ENCODE measurements at places on chromosomes 12 and 14.

DNA sequence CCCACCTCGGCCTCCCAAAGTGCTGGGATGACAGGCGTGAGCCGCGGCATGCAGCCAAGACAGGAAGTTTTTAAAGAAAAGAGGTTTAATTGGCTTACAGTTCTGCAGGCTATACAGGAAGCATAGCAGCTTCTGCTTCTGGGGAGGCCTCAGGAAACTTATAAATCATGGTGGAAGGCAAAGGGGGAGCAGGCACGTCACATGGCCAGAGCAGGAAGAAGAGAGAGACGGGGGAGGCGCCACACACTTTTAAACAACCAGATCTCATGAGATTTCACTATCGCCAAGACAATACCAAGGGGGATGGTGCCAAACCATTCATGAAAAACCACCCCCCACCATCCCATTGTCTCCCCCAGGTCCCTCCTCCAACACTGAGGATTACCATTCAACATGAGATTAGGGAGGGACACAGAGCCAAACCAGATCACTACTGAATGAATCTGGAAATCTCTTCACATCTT, 14.1 kb downstream of the CCDC63 start:
- no peak for DNase-seq

- no peak for DNase-seq
Measured at GRCh38 chr12:4723226-4723625, 3.0 kb downstream of the GALNT8 start.

DNA sequence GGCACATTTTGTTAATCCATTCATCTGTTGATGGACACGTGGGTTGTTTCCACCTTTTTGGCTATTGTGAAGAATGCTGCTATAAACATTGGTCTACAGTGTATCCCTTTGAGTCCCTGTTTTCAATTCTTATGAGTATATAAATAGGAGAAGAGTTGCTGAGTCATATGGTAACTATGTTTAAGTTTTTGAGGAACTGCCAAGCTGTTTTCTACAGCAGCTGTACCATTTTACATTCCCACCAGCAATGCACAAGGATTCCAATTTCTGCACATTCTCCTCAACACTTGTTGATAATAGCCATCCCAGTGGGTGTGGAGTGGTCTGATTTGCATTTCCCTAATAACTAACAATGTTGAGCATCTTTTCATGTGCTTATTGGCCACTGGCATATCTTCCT, 6.9 kb upstream of the SVOP start:
- peak; percentile 56 for DNase-seq

- no peak for DNase-seq
Measured at GRCh38 chr14:81245771-81246170, 25.0 kb upstream of the GTF2A1 start.

DNA sequence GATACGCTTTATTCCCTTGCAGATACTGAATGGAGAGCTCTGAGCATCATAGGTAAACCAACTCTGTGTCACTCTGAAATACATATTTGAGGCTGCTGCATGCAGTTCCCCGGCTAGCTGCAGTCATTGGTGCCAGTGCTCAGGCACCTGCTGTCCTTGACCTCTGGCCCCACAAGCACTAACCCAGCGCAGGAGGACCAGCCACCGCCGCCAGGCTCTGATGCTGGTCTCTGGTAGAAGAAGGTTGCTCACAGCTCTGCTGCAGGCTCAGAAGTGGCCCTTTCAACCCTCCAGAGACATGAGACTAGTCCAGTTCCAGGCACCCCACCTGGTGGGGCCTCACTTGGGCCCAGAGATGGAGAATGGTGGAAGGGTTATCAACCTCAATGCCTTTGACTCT, 34.5 kb upstream of the PTPRB start:
- no peak for DNase-seq

- peak; percentile 93 for DNase-seq
Measured at GRCh38 chr12:76470028-76470939, 89.3 kb downstream of the OSBPL8 start.

DNA sequence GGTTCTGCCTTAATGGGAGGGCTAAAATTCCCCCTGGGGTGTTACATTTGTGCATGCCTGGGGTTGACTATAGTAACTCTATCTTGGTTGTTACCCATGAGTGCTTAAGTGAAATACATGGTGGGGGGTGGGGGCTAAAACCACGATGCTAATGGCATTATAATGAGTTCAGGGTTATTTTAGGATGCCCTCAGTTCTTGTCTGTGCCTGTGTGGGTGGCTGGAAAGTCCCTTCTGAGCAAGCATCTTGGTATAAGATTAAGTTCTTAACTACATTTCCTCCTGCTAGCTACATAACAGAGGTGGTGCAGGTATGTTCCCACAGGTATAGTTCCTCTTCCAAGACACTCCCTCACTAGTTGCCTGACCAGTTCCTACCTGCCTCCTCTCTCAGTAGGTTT, 822.3 kb downstream of the LRFN5 start:
- no peak for DNase-seq

- DNase-seq, result no peak
Measured at GRCh38 chr14:89033756-89034155, 209.3 kb downstream of the TTC8 start.

- DNase-seq, result no peak
Measured at GRCh38 chr12:114347861-114348260, 58.1 kb downstream of the TBX5 start.

GRCh38 chr14:30848449-30849240, 25.7 kb upstream of the COCH start:
- DNase-seq, result no peak

DNA sequence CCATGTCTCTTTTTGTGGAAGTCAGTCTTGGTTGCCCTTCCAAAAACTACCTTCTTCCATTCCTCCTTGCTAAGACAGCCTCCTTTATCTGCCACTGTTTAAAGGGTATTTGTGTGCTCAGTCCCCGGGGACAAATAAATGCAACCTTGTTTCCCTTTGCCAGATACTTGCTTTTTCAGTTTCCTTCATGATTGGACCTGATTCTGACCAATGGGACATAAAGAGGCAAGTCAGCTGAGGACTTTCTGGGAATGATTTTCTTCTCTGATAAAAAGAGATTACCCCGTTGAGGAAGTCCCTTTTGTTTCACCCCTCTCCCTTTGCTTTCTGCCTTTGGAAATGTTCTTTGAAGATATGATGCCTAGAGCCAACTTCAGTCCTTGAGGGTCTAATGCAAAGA, 7.4 kb upstream of the TUBA1B start:
- no peak for DNase-seq

GRCh38 chr12:120438495-120439198, 734 bp downstream of the COX6A1 start:
- no peak for DNase-seq

GRCh38 chr12:62683776-62684569, 217.3 kb downstream of the MON2 start:
- DNase-seq, result peak; percentile 97

DNA sequence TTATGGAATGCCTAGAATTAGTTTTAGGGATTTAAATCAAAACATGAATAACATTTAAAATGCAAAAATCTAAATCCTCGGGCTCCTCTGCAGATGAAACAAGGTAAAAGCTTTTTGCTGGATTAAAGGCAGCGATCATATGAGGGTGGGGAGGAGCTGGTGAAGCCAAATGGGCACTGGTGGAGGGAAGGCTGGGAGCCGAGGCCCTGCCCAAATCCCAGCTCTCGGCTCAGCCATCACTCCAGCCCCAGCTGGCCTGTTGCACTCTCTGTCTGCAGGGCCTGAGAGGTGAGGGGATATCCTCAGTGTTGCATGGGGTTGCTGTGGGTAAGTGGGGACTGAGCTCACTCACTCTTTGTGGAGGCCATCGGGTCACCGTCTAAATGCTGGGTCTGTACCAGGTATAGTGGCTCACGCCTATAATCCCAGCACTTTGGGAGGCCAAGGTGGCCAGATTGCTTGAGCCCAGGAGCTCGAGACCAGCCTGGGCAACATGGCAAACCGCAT, 28.6 kb downstream of the CALM1 start:
- DNase-seq, result no peak

GRCh38 chr14:66610154-66610563, 102.2 kb downstream of the GPHN start:
- DNase-seq, result no peak

- no peak for DNase-seq
Measured at GRCh38 chr14:52220924-52221811, 46.3 kb upstream of the PTGDR start.

GRCh38 chr12:117921929-117922777, 46.6 kb downstream of the KSR2 start:
- DNase-seq, result no peak

- DNase-seq, result peak; percentile 89
Measured at GRCh38 chr14:65791191-65791981, 378.9 kb downstream of the FUT8 start.

DNA sequence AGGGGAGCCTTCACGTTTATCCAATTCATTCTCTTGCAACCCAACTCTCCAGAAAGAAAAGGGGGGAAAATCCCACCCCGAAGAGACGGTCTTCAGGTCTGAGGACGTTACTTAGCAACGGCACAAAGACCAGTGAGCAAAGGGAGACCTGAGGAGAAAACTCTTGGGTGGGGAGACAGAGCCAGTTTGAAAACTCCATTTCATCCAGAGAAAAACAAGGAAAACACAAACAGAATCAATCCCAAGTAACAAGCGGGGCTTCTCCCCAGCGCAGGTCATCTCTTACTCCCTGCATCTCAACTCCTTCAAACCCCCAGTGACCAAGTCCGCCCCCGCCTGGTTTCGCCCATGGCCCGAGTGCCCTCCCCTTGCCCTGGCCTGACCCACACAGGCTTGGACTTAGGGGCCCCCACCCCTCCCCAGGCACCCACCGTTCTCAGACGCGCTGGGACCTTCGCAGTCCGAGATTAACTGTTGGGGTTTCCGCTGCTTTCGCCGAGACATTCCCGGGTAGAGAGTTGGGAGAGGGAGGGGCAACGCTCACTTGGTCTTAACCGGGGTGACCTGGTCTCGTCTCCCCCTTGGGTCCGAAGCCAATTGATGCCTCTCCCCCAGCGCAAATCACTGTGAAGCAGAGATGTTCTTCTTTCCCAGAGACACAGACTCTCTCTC, 10.4 kb upstream of the SALL2 start:
- no peak for DNase-seq

DNA sequence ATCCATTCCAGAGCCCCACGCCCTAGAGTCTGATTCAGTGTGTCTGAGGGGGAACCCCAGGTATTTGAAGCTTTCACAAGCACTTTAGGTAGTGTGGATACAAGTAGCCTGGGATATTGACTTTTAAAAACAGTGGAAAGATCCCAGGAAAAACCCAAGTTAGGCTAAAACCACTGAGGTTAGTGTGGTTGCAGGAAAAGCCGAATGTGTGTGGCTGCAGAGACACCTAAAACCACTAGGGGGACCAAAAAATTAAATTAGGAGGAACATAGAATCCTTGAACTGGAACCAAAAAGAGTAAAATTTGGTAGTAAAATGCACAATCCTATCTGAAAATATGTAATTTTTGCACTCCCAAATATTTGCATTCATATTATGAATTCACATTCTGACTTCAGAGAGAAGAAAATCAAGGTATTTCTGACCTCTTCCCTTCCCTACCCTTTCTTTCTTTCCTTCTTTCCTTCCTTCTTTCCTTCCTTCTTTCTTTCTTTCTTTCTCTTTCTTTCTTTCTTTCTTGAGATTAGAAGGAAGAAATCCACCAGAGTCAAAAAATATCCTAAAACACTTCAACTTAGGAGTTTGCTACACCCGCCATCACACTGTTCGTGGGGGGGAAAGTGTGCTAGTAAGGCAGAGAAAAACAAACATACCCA, 37.8 kb downstream of the SLCO1A2 start:
- DNase-seq, result peak; percentile 1

DNA sequence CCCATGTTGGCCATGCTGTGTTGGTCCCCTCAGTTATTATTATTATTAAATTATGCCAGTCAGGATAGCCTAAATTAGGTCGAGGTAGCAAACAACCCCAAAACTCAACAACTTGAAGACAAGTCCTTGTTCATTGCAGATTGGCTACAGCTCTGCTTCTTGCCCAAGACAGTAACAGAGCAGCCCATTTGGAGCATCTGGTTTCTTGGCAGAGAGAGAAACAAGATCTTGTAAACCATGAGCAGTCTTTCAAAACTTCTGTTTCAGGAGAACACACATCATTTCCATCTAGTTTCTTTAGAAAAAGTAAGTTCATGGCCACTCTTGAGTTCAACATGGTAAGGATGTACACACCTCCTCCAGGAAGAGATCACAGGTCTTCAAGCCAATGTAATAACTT, 52.3 kb downstream of the E2F7 start:
- DNase-seq, result no peak

DNA sequence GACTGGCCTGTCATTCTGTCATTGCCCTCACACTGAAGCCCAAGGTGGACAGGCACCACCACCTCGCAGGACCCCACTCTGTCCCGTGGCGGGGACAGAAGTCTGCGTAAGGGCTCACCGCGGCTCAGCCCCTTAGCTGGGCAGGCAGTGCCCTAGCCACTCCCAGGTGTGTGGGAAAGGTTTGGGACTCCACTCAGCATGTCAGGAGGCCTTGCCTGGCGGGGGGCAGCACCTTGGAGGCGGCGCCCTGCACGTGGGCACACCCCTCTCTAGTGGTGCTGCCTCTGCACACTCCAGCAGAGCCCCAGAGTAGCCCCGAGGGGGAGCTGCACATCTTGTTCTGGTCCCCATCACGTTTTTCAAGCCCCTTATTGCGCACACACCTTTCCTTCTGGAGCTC, 35.6 kb downstream of the FIGNL2 start:
- no peak for DNase-seq

- DNase-seq, result no peak
Measured at GRCh38 chr12:58593557-58594304, 326.6 kb downstream of the LRIG3 start.

GRCh38 chr14:53003776-53004175, 52.9 kb upstream of the FERMT2 start:
- DNase-seq, result no peak

GRCh38 chr12:76198839-76199238, 114.4 kb upstream of the NAP1L1 start:
- DNase-seq, result no peak

DNA sequence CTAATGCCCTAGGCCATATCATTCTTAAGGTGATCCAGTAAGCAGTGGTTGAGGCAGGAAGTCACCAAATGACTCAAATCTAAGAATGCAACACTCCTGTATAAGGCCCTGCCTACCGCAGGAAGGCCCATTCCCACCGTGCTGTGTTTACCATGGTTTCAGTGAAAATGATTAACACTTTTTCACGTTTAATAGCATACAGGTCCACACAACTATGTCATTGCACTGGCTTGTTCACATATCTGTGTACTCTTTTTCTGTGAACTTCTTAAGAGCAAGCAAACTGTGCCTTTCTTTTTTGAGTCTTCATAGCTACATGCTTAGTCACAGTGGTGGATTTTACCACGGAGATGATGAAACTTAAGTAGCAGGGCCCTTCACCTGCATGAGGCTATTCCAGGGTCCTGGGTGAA, 214.9 kb downstream of the CNTN1 start:
- DNase-seq, result peak; percentile 64

- DNase-seq, result peak; percentile 33
Measured at GRCh38 chr14:87643005-87643404, 350.0 kb downstream of the GALC start.

GRCh38 chr14:55294603-55295002, 23.4 kb downstream of the FBXO34 start:
- no peak for DNase-seq

Data from fibroblast of upper back skin (primary cell).